ENCODE measurements at places on chromosomes 7 and 10. TPM values are rescaled to one million over a fixed set of nuclear protein-coding genes. Genes with fewer than 3 reads are reported as not detected.

DNA sequence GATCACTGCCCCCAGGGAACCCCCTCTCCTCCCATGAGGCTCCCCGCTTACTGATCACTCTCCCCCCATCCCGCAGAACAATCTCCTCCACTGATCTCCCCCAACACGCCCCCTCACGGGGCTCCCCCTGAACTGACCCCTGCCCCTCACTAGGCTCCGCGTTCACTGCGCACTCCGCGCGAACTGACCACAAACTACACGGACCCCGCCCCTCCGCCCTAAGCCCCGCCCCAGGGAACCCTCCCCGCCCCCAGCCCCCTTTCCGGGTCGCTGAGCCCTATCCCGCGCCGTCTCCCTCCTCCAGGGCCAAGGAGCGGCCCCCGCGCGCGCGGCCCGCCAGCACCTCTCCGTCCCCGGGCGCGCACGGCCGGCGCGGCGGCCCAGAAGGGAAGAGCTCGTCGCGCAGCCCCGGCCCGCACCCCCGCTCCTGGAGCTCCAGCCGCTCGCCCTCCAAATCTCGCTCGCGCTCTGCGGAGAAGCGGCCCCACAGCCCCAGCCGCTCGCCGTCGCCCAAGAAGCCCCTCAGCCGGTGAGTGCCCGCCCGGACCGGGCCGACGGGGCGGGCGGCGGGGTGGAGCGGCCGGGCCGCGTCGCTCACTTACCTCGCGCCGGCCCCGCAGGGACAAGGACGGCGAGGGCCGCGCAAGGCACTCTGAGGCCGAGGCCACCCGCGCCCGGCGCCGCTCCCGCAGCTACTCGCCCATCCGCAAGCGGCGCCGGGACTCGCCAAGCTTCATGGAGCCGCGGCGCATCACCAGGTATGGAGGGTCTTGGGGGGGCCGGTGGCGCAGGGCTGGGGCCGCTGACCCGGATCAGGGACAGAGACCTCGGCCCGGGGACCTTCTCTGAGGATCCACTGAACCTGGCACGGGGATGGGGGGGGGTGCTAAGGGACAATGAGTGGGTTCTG lies 19.9 kb upstream of the HSPB1 start:
- DNase-seq: no peak

GRCh38 chr10:95275726-95276366 lies 15.0 kb downstream of the PDLIM1 start:
- no peak for DNase-seq

DNA sequence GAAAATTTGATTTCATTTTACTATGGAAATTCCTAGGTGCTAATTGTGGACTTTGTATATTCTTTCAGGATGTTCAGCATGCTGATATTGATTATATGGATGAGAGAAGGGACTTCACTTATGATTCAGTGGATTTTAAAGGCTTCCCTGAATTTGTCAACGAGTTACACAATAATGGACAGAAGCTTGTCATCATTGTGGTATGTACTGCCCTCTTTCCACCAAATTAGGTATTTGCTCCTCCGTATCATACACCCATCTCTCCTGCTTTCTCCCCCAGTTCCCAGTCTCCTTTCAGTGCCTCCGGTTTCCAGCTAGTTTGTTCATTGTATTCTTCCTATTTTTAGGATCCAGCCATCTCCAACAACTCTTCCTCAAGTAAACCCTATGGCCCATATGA lies 34.6 kb downstream of the MGAM start:
- DNase-seq: no peak

Gene RFC2
- 48.8 TPM for polyA plus RNA-seq

Gene CLRN3
- 18.9 TPM for polyA plus RNA-seq

Gene SLC26A3
- 0.17 TPM for polyA plus RNA-seq

Gene CARD11
- polyA plus RNA-seq: 1.2 TPM

Gene EPO
- not detected for polyA plus RNA-seq

Gene WEE2
- 0.54 TPM for polyA plus RNA-seq

Gene ACSL5
- 3.8 TPM for polyA plus RNA-seq

Gene AKR1B1
- 102 TPM for polyA plus RNA-seq
